ENCODE measurements at places on chromosomes 2 and 18.
A peak's percentile ranks its signal among the peaks of the same experiment; 100 is the strongest.

DNA sequence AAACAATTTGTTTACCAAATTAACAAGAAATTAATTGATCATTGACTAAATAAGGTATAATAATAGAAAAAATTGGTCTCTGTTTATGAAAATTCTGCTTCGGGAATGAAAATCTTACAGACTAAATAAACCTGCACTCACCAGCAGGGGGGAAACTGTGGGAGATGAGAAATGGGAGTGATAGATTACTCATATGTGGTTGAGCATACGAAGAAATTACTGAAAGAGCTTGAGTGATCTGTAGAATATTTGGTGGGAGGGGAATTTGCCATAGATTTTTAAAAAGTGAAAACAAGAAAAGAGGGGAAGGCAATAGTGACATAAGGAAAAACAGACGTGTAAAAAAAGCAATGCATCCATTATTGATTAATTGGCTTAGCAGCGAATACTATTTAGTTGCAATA, 2.2 kb downstream of the HMSD start:
- H3K4me3 ChIP-seq: no peak overlapping the region
- no peaks in the 10 kb centered on the region for H3K27me3 ChIP-seq
- no peak for DNase-seq
- no peak overlapping the region for H3K27ac ChIP-seq

DNA sequence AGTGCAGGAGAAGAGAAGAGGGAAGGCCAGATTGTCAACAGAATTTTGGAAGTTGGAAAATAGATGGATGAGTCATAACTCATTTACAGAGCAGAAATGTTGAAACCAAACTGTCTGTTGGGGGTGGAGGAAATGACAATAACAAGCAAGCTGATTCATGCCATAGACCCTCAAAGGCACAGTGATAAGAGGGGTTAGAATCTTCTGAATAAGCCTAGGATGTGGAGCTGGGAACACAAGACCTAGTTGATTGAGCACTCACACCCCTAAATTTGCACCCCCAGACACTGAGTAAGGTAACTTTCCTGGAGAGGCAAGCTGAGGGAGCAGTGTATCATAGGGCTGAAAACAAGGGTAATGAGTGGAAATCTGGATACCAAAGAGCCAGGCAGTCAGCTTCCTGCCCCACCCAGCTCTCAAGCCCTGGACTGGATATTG, 141.4 kb downstream of the SCG2 start:
- no peaks in the 10 kb centered on the region for H3K27me3 ChIP-seq
- peaks cover 62% of the 10 kb centered on the region for H3K4me1 ChIP-seq
- peak; percentile 53 for DNase-seq

DNA sequence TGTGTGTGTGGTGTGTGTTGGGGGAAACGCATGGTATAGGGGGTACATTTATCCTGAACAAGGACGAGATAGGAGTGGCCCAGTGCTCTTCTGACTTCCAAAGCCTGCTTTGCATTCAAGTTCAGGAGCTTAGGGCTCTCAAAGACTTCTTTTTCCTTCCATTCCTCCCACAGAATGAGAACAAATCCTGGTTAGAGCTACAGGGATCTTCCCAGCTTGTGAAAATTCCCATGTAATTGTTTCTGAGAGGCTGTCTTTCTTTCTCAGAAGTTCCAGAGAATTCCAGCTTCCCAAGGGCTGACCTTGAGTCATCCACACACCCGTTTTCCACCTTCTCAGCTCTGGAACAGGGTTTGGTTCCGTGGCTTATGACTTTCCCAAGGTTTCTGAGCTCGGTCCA, 38.9 kb downstream of the FASTKD2 start:
- no peak for DNase-seq
- H3K4me3 ChIP-seq: no peak overlapping the region
- no peaks in the 10 kb centered on the region for H3K36me3 ChIP-seq
- H3K4me1 ChIP-seq: peaks cover 17% of the 10 kb centered on the region
- no peak overlapping the region for H3K27ac ChIP-seq
- H3K27me3 ChIP-seq: no peaks in the 10 kb centered on the region

- no peaks in the 10 kb centered on the region for H3K36me3 ChIP-seq
- no peaks in the 10 kb centered on the region for H3K4me1 ChIP-seq
- H3K27me3 ChIP-seq: no peaks in the 10 kb centered on the region
- no peak overlapping the region for H3K4me3 ChIP-seq
- H3K27ac ChIP-seq: no peak overlapping the region
Observed at GRCh38 chr18:73681912-73682311, 465.7 kb downstream of the FBXO15 start.

- no peak for DNase-seq
- peaks cover 4% of the 10 kb centered on the region for H3K27me3 ChIP-seq
- H3K36me3 ChIP-seq: no peaks in the 10 kb centered on the region
- no peaks in the 10 kb centered on the region for H3K4me1 ChIP-seq
- no peak overlapping the region for H3K27ac ChIP-seq
Observed at GRCh38 chr2:226452768-226453167, 346.9 kb downstream of the IRS1 start.

DNA sequence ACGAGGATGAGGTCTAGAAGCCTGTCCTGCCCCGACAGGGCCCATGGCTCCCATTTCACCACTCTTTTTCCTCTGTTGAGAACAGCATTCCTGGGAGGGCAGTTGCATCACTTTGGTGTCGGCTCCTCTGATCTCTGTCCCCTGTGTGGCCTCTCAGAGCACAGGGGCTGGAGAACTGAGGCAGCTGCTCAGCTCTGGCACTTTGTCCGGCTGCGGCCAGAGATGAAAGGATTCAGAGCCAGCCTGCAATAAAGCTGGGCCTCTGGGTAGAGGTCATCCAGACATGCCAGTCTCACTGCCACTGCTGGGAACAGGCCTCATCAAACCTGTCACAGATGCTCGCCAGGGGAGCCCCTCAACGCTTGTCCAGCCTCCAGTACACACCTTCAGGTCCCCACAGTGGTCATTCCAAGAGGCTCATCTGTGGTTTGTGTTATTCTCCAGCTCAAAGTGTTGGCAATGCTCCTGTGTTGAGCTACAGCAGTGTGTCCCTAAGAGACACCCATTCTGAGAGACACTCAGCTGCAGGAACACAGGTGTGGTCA, 13.1 kb upstream of the ROCK2 start:
- no peak overlapping the region for H3K27ac ChIP-seq
- no peaks in the 10 kb centered on the region for H3K27me3 ChIP-seq
- no peak overlapping the region for H3K4me3 ChIP-seq
- no peaks in the 10 kb centered on the region for H3K4me1 ChIP-seq
- H3K36me3 ChIP-seq: no peaks in the 10 kb centered on the region

- H3K27me3 ChIP-seq: peaks cover 20% of the 10 kb centered on the region
- no peaks in the 10 kb centered on the region for H3K36me3 ChIP-seq
- H3K27ac ChIP-seq: no peak overlapping the region
- no peak for DNase-seq
- H3K4me3 ChIP-seq: no peak overlapping the region
- no peaks in the 10 kb centered on the region for H3K4me1 ChIP-seq
Observed at GRCh38 chr18:57210716-57211411, 64.0 kb downstream of the BOD1L2 start.

- H3K4me1 ChIP-seq: peaks cover 23% of the 10 kb centered on the region
- no peak overlapping the region for H3K4me3 ChIP-seq
- no peaks in the 10 kb centered on the region for H3K27me3 ChIP-seq
- no peak overlapping the region for H3K27ac ChIP-seq
Observed at GRCh38 chr18:75221897-75222296, 11.3 kb downstream of the TSHZ1 start.

DNA sequence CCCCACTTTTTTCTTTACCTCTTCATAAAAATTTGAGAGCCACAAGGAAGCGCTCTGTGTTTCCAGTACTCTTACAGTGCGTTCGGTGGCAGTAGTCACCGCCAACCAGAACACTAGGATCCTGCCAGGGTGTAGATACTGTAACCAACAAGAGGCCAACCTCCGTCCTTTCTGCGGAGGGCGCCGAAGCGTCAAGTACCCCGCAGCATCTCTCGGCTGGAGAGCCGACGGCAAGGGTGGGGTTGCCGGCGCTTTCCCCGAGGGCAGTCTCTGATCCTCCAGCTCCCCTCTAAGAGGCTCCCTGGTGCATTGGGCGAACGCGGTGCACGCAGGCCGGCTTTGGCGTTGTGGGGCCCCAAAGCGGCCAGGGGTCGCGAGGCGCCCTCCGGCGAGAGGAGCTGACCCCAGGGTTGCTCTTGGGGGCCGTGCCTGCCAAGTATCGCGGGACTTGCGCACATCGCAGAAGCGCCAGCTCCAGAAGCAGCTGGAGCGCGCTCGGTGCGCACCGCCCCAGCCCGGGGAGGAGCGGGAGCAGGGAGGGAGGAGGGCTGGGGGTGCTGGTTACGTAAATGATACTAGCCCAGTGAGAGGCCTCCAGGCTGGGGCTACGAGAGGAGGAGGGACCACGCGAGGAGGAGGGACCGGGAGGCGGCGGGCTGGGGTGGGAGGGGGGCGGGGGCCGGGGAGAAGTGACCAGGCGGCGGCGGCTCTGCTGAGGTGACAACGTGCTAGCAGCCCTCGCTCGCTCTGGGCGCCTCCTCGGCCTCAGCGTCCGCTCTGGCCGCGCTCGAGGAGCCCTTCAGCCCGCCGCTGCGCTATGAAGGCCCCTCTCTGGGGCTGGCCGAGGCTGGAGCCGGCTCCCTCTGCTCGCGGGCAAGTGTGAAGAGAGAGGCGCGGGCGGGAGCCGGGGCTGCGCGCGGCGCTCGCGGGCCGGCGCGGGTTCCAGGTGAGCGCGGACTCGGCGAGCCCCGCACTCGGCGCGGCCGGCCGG, at the start of gene GALNT13:
Gene GALNT13 (plus strand): TSS at position 692 of the 991 bp plus-strand sequence.
- peaks cover 24% of the 10 kb centered on the region for H3K27me3 ChIP-seq
- DNase-seq: no peak
- no peaks in the 10 kb centered on the region for H3K4me1 ChIP-seq
- H3K4me3 ChIP-seq: no peak within 1 kb of the TSS
- no peaks in the 10 kb centered on the region for H3K36me3 ChIP-seq

- no peak overlapping the region for H3K27ac ChIP-seq
- H3K27me3 ChIP-seq: no peaks in the 10 kb centered on the region
- H3K4me3 ChIP-seq: no peak overlapping the region
- no peaks in the 10 kb centered on the region for H3K4me1 ChIP-seq
Observed at GRCh38 chr18:37582261-37582660, 16.7 kb upstream of the CELF4 start.

DNA sequence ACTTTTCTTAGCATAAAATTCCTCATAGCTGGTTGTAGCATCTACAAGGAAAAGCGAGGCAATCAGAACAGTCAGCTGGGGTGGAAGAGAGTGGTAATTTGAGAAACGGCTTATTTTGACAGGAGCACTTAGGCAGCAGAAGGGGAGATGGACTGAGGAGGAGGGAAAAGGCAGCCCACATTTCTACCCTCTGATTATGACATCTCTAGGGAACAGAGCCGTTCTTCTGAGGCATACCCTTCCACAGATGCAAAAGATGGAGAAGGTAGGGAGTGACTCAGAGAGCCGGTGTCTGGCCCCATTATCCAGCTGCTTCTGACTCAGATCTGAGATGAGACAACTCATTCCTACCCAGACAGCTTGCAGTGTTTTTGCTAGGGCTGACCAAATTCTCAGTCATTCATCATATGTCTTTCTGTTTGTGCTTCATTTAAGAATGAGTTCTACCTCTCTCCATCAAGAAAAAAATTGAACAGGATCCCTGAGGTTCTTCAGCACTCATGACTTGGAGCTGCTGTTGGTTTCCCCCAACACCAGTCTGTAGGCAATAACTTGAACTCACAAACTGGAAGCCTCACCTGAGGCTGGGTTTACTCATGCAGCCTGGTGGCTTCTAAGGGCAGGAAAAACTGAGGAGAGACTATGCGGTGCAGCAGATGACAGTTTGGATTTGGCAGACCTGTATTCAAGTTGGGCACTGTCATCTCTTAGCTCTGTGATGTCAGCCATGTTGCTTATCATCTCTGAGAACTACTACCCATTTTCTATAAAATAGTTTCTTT, 15.9 kb upstream of the SEC11C start:
- H3K36me3 ChIP-seq: no peaks in the 10 kb centered on the region
- H3K4me3 ChIP-seq: no peak overlapping the region
- no peak overlapping the region for H3K27ac ChIP-seq
- DNase-seq: no peak

GRCh38 chr2:72669121-72669520, 156.7 kb downstream of the EXOC6B start:
- H3K36me3 ChIP-seq: no peaks in the 10 kb centered on the region
- DNase-seq: no peak
- H3K27me3 ChIP-seq: no peaks in the 10 kb centered on the region
- H3K4me1 ChIP-seq: no peaks in the 10 kb centered on the region

- H3K4me1 ChIP-seq: no peaks in the 10 kb centered on the region
- DNase-seq: no peak
- no peak overlapping the region for H3K4me3 ChIP-seq
- H3K27ac ChIP-seq: no peak overlapping the region
Observed at GRCh38 chr2:207390302-207391095, 139.3 kb upstream of the CREB1 start.

DNA sequence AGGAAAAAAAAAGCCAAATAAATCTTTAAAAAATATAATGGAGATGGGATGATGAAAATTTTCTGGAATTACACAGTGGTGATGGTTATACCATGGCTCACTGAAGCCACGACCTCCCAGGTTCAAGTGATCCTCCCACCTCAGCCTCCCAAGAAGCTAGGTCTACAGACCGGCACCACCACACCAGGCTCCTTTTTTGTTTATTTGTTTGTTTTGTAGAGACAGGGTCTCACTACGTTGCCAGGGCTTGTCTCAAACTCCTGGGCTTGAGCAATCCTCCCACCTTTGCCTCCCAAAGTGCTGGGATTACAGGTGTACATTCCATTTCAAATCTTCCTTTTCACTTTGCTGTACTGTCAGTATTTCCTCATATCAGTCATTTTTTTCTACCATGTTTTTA, 61.7 kb downstream of the CHRNA1 start:
- peaks cover 20% of the 10 kb centered on the region for H3K4me1 ChIP-seq
- no peak for DNase-seq
- H3K4me3 ChIP-seq: no peak overlapping the region
- peaks cover under 1% of the 10 kb centered on the region for H3K27me3 ChIP-seq
- no peak overlapping the region for H3K27ac ChIP-seq

GRCh38 chr2:225889452-225889851, 489.9 kb downstream of the NYAP2 start:
- no peaks in the 10 kb centered on the region for H3K27me3 ChIP-seq
- no peak overlapping the region for H3K4me3 ChIP-seq
- no peak overlapping the region for H3K27ac ChIP-seq
- DNase-seq: peak; percentile 34

DNA sequence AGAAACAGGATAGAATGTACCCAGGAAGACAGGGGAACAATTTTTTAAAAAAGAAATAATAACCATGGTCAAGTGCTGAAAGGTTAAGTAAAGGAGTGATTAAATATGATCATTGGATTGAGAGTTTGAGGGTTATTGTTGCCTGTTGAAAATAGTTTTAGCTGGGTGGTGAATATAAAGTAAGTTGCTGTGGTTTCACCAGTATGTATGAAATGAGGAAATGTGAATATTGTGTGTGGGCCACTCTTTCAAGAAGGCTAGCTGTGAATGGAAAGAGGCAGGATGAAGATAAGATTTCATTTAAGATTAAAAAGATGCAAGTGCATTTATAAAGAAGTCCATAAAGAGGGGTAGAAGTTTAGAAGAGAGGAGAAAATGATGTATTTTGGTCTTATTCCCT, 53.8 kb downstream of the GULP1 start:
- no peaks in the 10 kb centered on the region for H3K36me3 ChIP-seq
- H3K27me3 ChIP-seq: no peaks in the 10 kb centered on the region
- no peak overlapping the region for H3K27ac ChIP-seq
- H3K4me3 ChIP-seq: no peak overlapping the region
- DNase-seq: no peak

GRCh38 chr2:63818271-63818670, 23.4 kb upstream of the UGP2 start:
- H3K4me1 ChIP-seq: peaks cover 10% of the 10 kb centered on the region
- no peak overlapping the region for H3K4me3 ChIP-seq
- DNase-seq: no peak
- no peaks in the 10 kb centered on the region for H3K36me3 ChIP-seq
- H3K27me3 ChIP-seq: no peaks in the 10 kb centered on the region
